ENCODE measurements at places on chromosomes 2 and 18.

DNA sequence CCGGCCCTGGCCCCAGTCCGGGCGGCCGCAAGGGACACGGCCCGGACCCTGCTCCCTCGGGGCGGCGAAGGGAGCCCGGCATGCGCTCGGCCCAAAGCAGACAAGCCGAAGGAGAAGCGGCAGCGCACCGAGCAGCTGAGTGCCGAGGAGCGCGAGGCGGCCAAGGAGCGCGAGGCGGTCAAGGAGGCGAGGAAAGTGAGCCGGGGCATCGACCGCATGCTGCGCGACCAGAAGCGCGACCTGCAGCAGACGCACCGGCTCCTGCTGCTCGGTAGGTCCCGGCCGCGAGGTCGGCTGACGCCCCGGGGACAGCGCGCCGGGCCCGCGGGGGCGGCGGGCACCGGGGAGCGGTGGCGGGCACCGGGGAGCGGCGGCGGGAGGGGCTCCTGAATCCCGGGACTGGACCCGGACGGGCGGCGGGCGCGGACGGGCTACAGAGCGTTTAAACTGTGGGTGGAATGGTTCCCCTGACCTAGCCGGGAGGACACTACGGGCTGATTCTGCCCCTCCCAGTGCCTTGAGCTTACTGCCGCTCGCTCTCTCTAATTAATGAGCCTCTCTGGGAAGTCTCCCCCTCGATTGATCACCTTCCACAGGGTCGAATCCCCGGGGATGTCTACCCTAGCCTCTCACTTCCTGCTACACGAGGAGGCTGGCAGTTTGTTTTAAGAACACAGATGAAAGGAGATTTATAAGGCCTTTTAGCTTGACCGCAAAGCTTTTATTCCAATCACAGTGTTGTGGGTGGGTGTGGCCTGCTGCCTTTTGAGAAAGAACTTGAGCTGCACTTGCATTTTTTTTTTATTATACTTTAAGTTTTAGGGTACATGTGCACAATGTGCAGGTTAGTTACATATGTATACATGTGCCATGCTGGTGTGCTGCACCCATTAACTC lies 853 bp downstream of the GNAL start:
- no peaks in the 10 kb centered on the region for H3K36me3 ChIP-seq
- no peak overlapping the region for H3K27ac ChIP-seq
- H3K27me3 ChIP-seq: peaks cover 55% of the 10 kb centered on the region
- H3K4me3 ChIP-seq: peak overlapping the region; percentile 54

- no peak overlapping the region for H3K4me3 ChIP-seq
- no peaks in the 10 kb centered on the region for H3K27me3 ChIP-seq
- H3K27ac ChIP-seq: no peak overlapping the region
- H3K4me1 ChIP-seq: no peaks in the 10 kb centered on the region
These were observed 15.8 kb downstream of the SLC8A1 start for GRCh38 chr2:40436093-40436475.

DNA sequence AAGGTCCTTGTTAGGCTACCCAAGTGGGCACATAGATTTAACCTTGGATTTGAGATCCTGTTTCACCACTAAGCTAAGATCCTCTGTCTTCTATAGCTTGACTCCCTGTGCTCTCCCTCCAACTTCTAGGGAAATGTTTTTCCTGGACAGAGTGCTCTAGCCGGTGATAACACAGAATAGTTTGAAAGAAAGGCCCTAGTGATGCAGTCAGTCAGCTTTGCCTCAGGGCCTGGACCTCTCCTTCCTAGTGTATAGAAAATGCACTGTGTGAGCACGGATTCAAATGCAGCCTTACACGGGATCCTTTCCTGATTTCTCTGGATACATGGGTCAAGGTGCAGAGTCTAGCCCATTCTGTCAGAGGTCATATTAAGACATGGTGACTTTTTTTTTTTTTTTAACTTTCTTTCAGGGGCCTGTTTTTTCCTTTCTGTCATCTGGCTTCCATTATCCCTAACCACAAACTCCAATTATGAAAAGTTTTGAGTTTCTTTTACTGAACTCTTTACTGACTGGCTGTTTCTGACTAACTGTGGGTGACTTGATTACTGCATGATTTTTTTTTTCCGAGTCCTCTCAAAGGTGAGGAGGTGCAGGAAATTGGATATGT lies 122.6 kb downstream of the LRP1B start:
- no peak for DNase-seq
- H3K27me3 ChIP-seq: no peaks in the 10 kb centered on the region
- H3K27ac ChIP-seq: no peak overlapping the region
- H3K36me3 ChIP-seq: no peaks in the 10 kb centered on the region
- no peak overlapping the region for H3K4me3 ChIP-seq
- no peaks in the 10 kb centered on the region for H3K4me1 ChIP-seq

GRCh38 chr2:62660582-62661262 lies 44.8 kb upstream of the EHBP1 start:
- H3K27ac ChIP-seq: no peak overlapping the region
- DNase-seq: no peak
- no peaks in the 10 kb centered on the region for H3K36me3 ChIP-seq
- H3K27me3 ChIP-seq: peaks cover 2% of the 10 kb centered on the region

GRCh38 chr2:64251497-64252250 lies 107.5 kb upstream of the PELI1 start:
- H3K27me3 ChIP-seq: no peaks in the 10 kb centered on the region
- H3K27ac ChIP-seq: peak overlapping the region; percentile 14
- no peak overlapping the region for H3K4me3 ChIP-seq
- DNase-seq: no peak

DNA sequence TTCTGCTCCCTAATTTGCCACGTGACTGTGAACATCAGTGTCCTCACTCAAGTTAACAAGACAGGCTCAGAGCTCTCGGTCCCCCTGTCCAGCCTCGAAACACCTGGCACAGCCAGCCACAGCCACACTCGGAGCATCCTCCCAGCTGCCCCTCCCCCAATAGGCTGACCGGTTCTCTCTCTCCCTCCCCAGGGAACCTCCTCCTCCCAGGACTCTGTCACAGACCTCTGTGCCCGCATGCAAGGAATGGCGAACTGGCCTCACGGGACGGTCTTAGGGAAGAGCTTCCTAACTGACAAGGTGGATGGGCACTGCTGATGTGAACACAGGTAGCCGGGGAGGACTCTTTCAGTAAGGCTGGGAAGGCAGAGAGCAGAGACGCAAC lies 18.8 kb downstream of the CYP26B1 start:
- H3K36me3 ChIP-seq: no peaks in the 10 kb centered on the region
- H3K27me3 ChIP-seq: peaks cover 9% of the 10 kb centered on the region
- H3K27ac ChIP-seq: no peak overlapping the region
- H3K4me1 ChIP-seq: peaks cover 2% of the 10 kb centered on the region

GRCh38 chr18:35430721-35431373 lies 53.7 kb upstream of the ZNF396 start:
- no peak overlapping the region for H3K4me3 ChIP-seq
- H3K36me3 ChIP-seq: no peaks in the 10 kb centered on the region
- peaks cover 13% of the 10 kb centered on the region for H3K27me3 ChIP-seq

DNA sequence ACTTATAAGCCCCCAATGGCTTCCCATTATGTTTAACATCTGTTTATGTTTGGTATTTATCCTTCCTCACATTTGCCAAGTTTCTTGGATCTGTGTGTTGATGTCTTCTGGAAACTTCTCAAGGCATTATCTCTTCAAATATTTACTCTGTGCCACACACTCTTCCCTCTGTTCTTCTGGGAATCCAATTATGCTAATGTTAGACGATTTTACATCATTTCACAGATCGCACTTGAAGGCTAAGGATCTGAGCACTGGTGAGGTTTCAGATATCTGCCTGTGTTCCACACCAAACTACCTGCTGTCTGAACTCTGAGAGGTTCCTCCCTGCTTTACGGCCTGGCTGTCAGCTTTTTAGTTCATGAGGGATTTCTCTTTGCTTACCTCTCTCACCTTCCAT lies 10.1 kb downstream of the AOX1 start:
- H3K4me1 ChIP-seq: no peaks in the 10 kb centered on the region
- no peak overlapping the region for H3K4me3 ChIP-seq
- peaks cover 16% of the 10 kb centered on the region for H3K27me3 ChIP-seq
- no peaks in the 10 kb centered on the region for H3K36me3 ChIP-seq

DNA sequence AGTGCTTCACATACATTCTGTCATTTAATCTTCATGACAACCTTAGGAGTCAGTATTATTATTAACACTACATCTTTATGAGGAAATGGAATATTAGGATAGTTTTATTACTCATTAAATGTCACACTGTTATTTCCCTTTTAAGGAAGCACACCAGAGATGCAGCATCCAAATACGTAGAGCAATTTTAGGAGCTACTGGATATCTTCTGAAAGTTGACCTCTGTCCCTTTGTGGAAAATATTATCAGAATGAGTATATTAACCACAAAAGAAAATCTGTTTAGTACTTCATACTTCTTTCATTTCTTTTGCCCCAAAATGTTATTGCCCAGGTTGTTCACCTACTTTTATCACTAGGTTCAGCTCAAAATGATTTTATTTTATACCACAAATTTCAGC lies 72.9 kb upstream of the APCDD1 start:
- no peak for DNase-seq
- H3K27me3 ChIP-seq: peaks cover 15% of the 10 kb centered on the region
- no peaks in the 10 kb centered on the region for H3K36me3 ChIP-seq
- no peak overlapping the region for H3K27ac ChIP-seq
- H3K4me1 ChIP-seq: no peaks in the 10 kb centered on the region

DNA sequence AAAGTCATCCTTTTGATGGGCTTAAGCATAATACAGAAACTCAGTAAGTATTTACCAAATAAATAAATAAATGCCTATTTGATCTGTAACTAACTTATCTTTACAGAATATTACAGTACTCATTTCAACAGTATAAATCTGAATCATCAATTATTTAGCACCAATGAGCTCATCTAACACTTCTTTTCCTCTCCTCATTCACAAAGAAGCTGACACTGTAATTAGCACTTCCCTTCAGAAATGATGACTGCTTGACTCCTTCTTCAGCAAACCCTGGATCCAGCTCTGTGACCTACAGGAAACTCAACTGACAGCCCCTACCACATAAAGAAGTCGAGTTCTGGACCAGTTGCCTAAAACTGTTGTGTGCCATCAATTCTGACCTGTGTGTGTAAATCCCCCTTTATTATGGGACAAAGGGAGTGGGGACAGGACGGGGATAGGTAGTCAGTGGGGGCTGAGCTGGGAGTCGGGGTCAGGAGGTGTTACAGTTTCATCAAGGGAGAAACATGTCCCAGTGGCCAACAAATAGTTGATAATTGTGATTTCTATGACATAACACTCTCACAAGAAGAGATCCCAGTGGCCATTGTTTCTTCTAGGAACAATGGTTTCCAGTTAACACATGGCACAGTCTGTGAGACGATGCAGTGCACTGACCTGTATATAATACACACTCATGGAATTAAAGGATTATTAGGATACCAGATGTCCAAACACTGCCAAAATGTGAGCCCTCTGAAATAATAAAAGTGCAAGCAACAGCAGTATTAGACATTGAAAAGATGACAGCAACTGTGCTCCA lies 68.7 kb downstream of the STK39 start:
- H3K27ac ChIP-seq: no peak overlapping the region
- H3K4me1 ChIP-seq: peaks cover 63% of the 10 kb centered on the region
- no peak overlapping the region for H3K4me3 ChIP-seq
- DNase-seq: no peak

DNA sequence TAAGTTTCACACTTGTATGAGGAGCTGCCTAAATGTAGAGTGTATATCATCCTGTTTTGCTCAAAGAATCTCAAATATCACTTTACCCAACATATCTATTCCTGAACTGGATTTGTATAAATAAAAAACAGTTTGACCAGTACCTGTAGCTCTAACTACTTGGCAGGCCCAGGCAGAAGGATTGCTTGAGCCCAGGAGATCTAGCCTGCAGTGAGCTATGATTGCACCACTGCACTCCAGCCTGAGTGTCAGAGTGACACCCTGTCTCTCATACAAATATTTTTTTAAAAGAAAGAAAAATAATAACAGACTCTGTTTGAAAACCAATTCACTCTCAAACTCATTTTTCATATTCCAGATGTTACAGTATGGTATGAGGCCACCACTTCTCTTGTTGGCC lies 7.7 kb upstream of the LIMS2 start:
- no peak overlapping the region for H3K4me3 ChIP-seq
- peaks cover 24% of the 10 kb centered on the region for H3K27me3 ChIP-seq
- DNase-seq: no peak
- H3K27ac ChIP-seq: no peak overlapping the region
- no peaks in the 10 kb centered on the region for H3K36me3 ChIP-seq

- DNase-seq: no peak
- peaks cover 7% of the 10 kb centered on the region for H3K27me3 ChIP-seq
- H3K27ac ChIP-seq: no peak overlapping the region
- H3K36me3 ChIP-seq: no peaks in the 10 kb centered on the region
- H3K4me1 ChIP-seq: no peaks in the 10 kb centered on the region
These were observed 289.2 kb downstream of the PHLPP1 start for GRCh38 chr18:63004466-63005089.

GRCh38 chr2:219919506-219919905 lies 292.1 kb downstream of the SLC4A3 start:
- no peak overlapping the region for H3K27ac ChIP-seq
- H3K27me3 ChIP-seq: no peaks in the 10 kb centered on the region
- H3K36me3 ChIP-seq: no peaks in the 10 kb centered on the region
- no peak overlapping the region for H3K4me3 ChIP-seq

DNA sequence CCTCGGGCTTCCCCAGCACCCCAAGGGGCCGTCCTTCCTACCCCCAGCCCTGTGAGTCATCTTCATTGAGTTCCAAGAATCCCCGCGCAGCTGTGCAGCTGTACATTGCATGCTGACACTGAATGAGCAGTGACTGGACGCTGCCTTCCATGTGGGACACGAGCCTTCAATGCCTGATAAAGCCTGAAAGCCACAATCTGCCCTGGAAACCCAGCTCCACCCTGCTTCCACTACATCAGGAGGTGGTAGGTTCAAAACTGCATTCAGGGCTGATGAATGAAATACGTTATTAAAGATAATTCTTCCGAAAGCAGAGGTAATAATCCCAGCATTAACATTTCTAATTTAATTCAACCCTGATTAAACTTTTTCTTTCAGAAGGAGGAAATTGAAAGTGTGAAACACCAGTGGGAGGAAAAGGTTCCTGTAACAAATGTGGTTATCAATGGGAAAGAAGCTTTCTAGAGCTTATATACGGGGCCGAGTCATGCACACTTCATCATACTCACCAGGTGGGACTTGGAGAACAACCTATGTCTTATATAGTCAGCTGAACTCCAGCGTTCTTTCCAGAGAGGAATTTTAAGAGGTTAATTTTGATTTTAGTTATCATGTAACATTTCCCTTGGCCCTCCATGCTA lies 360.1 kb downstream of the LPIN1 start:
- peaks cover 29% of the 10 kb centered on the region for H3K4me1 ChIP-seq
- H3K4me3 ChIP-seq: no peak overlapping the region
- H3K36me3 ChIP-seq: no peaks in the 10 kb centered on the region
- DNase-seq: no peak
- no peaks in the 10 kb centered on the region for H3K27me3 ChIP-seq

GRCh38 chr2:60385648-60386047 lies 167.8 kb downstream of the BCL11A start:
- H3K27me3 ChIP-seq: peaks cover 2% of the 10 kb centered on the region

- no peak for DNase-seq
- no peak overlapping the region for H3K27ac ChIP-seq
- H3K4me1 ChIP-seq: peaks cover 7% of the 10 kb centered on the region
- no peak overlapping the region for H3K4me3 ChIP-seq
- H3K27me3 ChIP-seq: peaks cover 4% of the 10 kb centered on the region
- no peaks in the 10 kb centered on the region for H3K36me3 ChIP-seq
These were observed 76.3 kb upstream of the GALNT5 start for GRCh38 chr2:157181234-157181633.

All from activated CD4-positive, alpha-beta T cell treated with anti-CD3 and anti-CD28 coated beads, Interleukin-2, amount 10 ng/mL, durations not matched to agents 7 days and 5 days (primary cell).